ENCODE measurements at places on chromosomes 5 and 9. TPM values are rescaled to one million over a fixed set of nuclear protein-coding genes. Genes with fewer than 3 reads are reported as not detected.

GRCh38 chr5:124262470-124262869, 484.0 kb downstream of the ZNF608 start:
- peaks cover 15% of the 10 kb centered on the region for H3K27me3 ChIP-seq
- H3K4me1 ChIP-seq, result no peaks in the 10 kb centered on the region
- no peak overlapping the region for H3K4me3 ChIP-seq
- H3K36me3 ChIP-seq, result no peaks in the 10 kb centered on the region
- H3K27ac ChIP-seq, result no peak overlapping the region
- DNase-seq, result no peak

Gene CATSPER3
- polyA plus RNA-seq, result 0.10 TPM

- H3K4me1 ChIP-seq, result no peaks in the 10 kb centered on the region
- H3K27ac ChIP-seq, result no peak overlapping the region
Observed at GRCh38 chr9:125085703-125086477, 57.4 kb downstream of the SCAI start.

GRCh38 chr5:177599731-177600507, at the start of gene B4GALT7:
B4GALT7 (plus strand) TSS chr5:177600132; CDS start chr5:177600211, 79 bp downstream.
- H3K36me3 ChIP-seq, result peaks cover 20% of the 10 kb centered on the region
- H3K4me1 ChIP-seq, result peaks cover 7% of the 10 kb centered on the region
- peak within 1 kb of the TSS; percentile 74 for H3K27ac ChIP-seq
- H3K4me3 ChIP-seq, result peak within 1 kb of the TSS; percentile 70
- no peak for DNase-seq
- H3K27me3 ChIP-seq, result no peaks in the 10 kb centered on the region

Gene SMIM33
- not detected for polyA plus RNA-seq

Gene TRIM32
- polyA plus RNA-seq, result 23.8 TPM

Gene PCDHB8
- polyA plus RNA-seq, result not detected

DNA sequence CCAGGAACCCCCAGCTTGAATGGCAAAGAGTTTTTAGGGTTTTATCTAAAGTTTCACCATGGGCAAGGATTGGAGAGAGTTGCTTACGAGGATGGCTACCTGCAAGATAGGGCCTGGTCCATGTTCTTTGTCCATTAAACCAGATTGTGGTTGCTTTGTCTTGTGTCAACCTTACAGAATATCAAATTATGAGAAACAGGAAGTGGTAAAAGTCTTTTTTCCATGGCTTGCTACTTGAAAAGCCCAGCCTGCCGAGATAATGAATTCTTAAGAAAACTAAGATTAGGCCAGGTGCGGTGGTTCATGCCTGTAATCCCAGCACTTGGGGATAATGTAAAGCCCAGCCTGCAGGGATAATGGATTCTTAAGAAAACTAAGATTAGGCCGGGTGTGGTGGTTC, 24.4 kb downstream of the ZNF474 start:
- no peaks in the 10 kb centered on the region for H3K4me1 ChIP-seq
- DNase-seq, result no peak

GRCh38 chr9:36247356-36247755, 10.9 kb downstream of the GNE start:
- H3K27ac ChIP-seq, result no peak overlapping the region
- DNase-seq, result no peak
- peaks cover 7% of the 10 kb centered on the region for H3K36me3 ChIP-seq
- H3K4me3 ChIP-seq, result no peak overlapping the region
- H3K27me3 ChIP-seq, result no peaks in the 10 kb centered on the region

- H3K4me3 ChIP-seq, result no peak overlapping the region
- DNase-seq, result no peak
- no peaks in the 10 kb centered on the region for H3K36me3 ChIP-seq
- no peaks in the 10 kb centered on the region for H3K27me3 ChIP-seq
- no peaks in the 10 kb centered on the region for H3K4me1 ChIP-seq
Observed at GRCh38 chr5:125655156-125655555, 768.1 kb upstream of the GRAMD2B start.

GRCh38 chr5:37835380-37835973, 4.4 kb downstream of the GDNF start:
- no peak for DNase-seq
- no peak overlapping the region for H3K27ac ChIP-seq
- H3K4me1 ChIP-seq, result peaks cover 28% of the 10 kb centered on the region
- H3K36me3 ChIP-seq, result peaks cover 4% of the 10 kb centered on the region

Gene N4BP3
- polyA plus RNA-seq, result 1.3 TPM

- peak overlapping the region; percentile 88 for H3K4me3 ChIP-seq
- peaks cover 44% of the 10 kb centered on the region for H3K4me1 ChIP-seq
- peak overlapping the region; percentile 97 for H3K27ac ChIP-seq
- H3K36me3 ChIP-seq, result no peaks in the 10 kb centered on the region
Observed at GRCh38 chr9:34665381-34666250, 3.2 kb upstream of the CCL27 start.

Gene CBY3
- not detected for polyA plus RNA-seq

DNA sequence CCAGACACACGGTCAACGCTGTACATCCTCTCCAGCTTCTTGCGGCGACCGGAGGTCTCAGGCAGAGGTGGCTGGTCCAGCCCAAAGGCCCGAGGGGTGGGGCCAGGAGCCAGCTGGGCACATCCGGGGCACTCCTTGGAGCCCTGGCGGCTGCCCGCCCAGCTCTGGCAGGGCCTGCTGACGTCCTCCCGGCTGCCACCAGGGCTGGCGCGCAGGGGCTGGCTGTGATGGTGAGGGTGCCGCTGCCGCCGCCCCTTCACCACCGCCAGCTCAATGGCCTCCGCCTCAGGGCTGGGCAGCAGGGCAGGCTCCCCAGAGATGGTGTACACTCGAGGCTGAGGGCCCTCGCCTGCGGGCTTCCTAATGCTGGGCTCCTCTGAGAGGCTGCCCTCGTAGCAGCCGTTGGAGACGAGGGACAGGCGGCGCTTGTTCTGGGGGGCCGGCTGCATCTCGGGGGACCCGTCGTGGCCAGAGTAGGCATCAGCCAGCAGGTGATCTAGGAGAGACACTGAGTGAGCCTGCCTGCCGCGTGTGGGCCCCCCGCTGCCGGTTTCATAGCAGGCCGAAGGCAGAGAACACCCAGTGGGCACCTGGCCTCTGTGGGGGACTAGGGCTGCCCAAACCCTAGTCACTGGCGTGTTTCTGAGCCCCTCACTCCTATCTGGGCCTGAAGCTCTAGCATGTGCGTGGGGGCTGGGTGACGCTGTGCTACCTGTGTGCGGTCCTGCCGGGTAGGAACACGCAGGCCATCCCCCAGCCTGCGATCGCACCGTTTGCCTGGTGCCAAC, 1.5 kb downstream of the NSMF start:
- no peak overlapping the region for H3K27ac ChIP-seq
- peak overlapping the region; percentile 74 for H3K4me3 ChIP-seq
- H3K27me3 ChIP-seq, result peaks cover 8% of the 10 kb centered on the region
- H3K36me3 ChIP-seq, result peaks cover 9% of the 10 kb centered on the region
- no peak for DNase-seq
- H3K4me1 ChIP-seq, result peaks cover 18% of the 10 kb centered on the region

- no peaks in the 10 kb centered on the region for H3K4me1 ChIP-seq
- no peak for DNase-seq
- no peak overlapping the region for H3K27ac ChIP-seq
- no peak overlapping the region for H3K4me3 ChIP-seq
- no peaks in the 10 kb centered on the region for H3K36me3 ChIP-seq
Observed at GRCh38 chr5:6950250-6950649, 237.0 kb downstream of the TENT4A start.

DNA sequence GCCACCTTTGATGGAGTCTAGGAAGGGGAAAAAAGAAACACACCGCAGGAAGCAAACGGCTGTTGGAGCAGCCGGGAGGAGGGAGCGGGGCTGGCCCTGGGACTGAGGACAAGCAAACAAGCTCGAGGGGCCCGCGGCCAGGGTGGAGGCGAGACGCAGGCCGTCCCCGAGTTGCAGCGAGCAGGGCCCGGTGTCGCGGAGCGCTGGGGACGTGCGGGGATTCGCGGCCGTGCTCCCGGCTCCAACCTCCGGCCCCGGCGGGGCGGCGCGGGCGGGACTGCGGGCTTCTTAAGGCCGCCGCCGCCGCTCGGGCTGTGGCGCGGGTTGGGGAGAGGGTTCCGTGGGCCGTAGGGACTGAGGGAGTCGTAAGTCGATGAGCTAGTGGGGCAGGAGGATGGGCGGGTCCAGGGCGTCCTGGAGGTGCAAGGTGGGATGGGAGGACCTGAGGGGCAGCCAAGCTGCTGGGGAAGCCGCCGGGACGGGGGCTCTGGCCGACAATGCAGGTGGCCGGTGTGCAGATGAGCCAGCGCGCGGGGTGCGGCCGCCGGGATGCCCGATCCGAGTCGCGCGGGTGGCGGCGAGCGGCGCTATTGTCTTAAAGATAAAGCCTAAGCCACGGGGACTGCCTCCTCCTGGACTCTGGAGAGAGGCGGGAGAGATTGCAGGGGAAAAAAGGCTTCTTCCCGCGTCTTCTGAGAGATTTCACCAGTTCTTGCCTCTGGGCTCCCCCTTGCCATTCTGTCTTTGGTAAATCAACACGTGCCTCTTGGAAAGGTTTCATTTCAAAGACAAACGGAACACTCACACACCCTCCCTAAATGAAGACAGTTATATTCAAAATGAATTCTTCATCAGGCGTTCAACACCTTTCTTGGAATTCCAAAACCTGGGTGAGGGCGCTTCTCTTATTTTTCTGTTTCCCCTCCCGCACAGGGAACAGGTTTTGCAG, 1.6 kb upstream of the HAPLN1 start:
- H3K4me3 ChIP-seq, result peak overlapping the region; percentile 61
- H3K27ac ChIP-seq, result no peak overlapping the region
- H3K27me3 ChIP-seq, result peaks cover 26% of the 10 kb centered on the region
- no peak for DNase-seq

DNA sequence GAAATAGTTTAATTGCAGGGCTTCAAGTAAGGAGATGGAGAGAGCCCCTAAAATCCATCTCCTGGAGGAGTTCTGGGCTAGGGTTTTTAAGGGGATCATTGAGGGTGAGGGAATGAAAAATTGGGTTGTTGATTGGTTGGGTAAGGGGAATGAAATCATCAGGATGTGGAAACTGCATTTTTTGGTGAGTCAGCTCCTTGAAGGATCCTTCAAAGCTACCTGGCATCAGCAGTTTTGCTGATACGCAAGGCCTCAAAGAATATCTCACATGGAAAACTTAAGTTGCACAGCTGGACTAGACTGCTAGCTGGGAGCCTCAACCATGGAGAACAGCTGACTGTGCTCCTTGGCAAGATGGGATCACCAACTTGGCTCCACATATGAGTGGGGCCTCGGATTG, 136.7 kb downstream of the FGF10 start:
- no peak overlapping the region for H3K27ac ChIP-seq
- no peaks in the 10 kb centered on the region for H3K27me3 ChIP-seq
- no peak overlapping the region for H3K4me3 ChIP-seq
- H3K4me1 ChIP-seq, result no peaks in the 10 kb centered on the region

DNA sequence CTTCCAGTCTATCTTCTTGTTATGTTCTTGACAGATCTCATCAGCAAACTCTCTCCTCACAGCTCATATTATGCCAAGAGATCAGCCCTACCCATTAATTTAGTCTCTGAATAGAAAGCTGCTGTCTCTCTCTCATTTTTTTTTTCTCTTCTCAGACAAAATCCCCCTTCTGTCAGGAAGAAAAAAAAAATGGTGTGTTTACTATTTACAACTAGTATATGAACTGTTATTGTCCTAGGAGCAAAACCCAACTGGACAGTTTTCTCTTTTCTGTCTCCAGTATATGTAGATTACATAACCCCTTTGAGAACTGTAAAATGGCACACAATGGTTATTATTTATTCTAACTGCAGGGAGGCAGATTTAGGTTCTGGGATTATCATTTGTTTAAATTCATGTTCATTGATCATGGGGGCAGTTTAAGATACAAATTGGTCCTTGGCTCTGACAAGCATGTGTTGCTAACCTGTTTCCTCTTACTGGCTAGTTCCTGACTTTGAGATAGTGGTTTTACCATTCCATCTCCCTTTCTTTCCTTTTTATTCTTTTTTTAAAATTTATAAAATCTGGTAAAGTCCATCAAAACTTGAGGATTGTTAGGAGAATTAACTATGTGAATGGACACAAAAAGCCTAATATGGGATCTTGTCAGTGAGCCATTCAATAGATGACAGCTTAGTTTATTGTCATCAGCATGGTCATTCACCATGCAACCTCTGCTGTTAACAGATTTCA, 210.0 kb upstream of the PAPPA start:
- DNase-seq, result no peak
- no peaks in the 10 kb centered on the region for H3K27me3 ChIP-seq
- H3K27ac ChIP-seq, result peak overlapping the region; percentile 28
- peaks cover 42% of the 10 kb centered on the region for H3K4me1 ChIP-seq
- H3K4me3 ChIP-seq, result no peak overlapping the region
- no peaks in the 10 kb centered on the region for H3K36me3 ChIP-seq

Gene PLAC8L1
- not detected for polyA plus RNA-seq

DNA sequence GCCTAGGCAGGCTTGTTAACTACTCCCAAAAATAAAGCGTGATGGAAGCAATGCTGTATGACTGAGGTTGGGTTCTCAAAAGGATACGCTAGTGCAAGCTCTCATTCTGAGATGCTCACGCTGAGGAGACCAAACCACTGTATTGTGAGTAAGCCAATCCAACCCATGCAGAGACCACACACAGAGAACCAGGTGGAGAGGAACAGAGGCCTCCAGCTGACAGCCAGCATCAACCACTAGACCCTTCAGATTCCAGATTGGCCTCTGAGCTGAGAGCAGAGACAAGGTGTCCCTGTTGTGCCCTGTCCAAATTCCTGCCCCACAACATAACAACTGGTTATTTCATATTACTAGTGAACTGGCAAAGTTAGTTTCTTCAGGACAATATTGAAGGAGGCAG, 4.5 kb downstream of the TSTD2 start:
- no peak overlapping the region for H3K4me3 ChIP-seq
- peaks cover 8% of the 10 kb centered on the region for H3K4me1 ChIP-seq
- peaks cover 4% of the 10 kb centered on the region for H3K36me3 ChIP-seq
- H3K27me3 ChIP-seq, result no peaks in the 10 kb centered on the region
- H3K27ac ChIP-seq, result no peak overlapping the region

DNA sequence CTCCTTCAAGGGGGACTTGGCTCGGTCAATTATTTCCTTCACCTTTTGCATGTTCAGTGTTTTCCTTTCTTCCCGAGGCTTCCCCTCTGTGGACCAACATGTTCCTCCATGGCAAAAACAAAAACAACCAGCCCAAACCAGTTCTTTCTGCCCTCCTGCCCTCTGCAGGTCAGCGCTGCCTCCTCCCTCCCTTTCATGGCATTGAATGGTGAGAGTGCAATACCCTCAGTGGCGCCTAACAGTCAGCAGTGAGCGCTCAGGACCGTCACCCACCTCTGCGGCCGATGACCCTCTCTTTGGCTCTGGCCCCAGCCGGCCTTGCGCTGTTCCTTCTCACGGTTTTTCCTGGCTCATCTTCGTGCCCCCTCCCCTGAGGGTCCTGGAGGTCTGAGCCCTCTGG, 34.4 kb upstream of the GNE start:
- DNase-seq, result no peak
- no peaks in the 10 kb centered on the region for H3K36me3 ChIP-seq
- no peaks in the 10 kb centered on the region for H3K27me3 ChIP-seq
- H3K4me1 ChIP-seq, result no peaks in the 10 kb centered on the region
- no peak overlapping the region for H3K27ac ChIP-seq

Gene ATG10
- 5.4 TPM for polyA plus RNA-seq

DNA sequence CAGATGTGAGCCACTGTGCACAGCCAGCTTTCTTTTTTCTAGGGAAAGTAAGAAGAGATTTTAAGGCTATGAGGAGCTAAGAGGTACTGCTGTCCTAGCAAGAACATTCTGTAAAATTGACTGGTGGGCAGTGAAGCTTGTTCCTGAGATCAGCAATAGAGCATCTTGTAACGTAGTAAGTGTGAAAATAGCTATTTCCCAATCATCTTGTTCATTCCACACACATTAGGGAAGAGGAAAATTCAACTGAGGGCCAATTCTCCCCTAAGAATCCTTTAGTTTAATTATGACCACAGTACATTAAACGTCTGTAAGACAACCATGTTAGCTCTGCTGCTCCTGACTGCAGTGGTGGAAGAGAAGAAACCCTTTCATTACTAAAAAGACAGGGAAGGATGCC, 246.2 kb downstream of the EFNA5 start:
- no peaks in the 10 kb centered on the region for H3K27me3 ChIP-seq
- H3K27ac ChIP-seq, result no peak overlapping the region
- H3K4me1 ChIP-seq, result peaks cover 33% of the 10 kb centered on the region
- no peak overlapping the region for H3K4me3 ChIP-seq
- H3K36me3 ChIP-seq, result no peaks in the 10 kb centered on the region
- no peak for DNase-seq

Data from keratinocyte (primary cell).